Activated naive CD8-positive, alpha-beta T cell treated with anti-CD3 and anti-CD28 coated beads, Interleukin-2, amount 10 ng/mL, durations not matched to agents 7 days and 5 days (primary cell): ENCODE measurements at places on chromosomes 4 and X. TPM values are rescaled to one million over a fixed set of nuclear protein-coding genes. Genes with fewer than 3 reads are reported as not detected.

Gene TCEANC
- 6.2 TPM for total RNA-seq

Gene MUC7
- total RNA-seq, result not detected

Gene CCDC158
- not detected for total RNA-seq

Gene KIF4A
- 27.9 TPM for total RNA-seq

Gene SNCA
- total RNA-seq, result 1.7 TPM

Gene APBB2
- total RNA-seq, result 2.0 TPM

Gene CXCL6
- not detected for total RNA-seq

Gene NPY2R
- not detected for total RNA-seq

Gene FAM184B
- total RNA-seq, result not detected

Gene CFI
- not detected for total RNA-seq

Gene ABCG2
- total RNA-seq, result 0.54 TPM

Gene PASD1
- not detected for total RNA-seq

DNA sequence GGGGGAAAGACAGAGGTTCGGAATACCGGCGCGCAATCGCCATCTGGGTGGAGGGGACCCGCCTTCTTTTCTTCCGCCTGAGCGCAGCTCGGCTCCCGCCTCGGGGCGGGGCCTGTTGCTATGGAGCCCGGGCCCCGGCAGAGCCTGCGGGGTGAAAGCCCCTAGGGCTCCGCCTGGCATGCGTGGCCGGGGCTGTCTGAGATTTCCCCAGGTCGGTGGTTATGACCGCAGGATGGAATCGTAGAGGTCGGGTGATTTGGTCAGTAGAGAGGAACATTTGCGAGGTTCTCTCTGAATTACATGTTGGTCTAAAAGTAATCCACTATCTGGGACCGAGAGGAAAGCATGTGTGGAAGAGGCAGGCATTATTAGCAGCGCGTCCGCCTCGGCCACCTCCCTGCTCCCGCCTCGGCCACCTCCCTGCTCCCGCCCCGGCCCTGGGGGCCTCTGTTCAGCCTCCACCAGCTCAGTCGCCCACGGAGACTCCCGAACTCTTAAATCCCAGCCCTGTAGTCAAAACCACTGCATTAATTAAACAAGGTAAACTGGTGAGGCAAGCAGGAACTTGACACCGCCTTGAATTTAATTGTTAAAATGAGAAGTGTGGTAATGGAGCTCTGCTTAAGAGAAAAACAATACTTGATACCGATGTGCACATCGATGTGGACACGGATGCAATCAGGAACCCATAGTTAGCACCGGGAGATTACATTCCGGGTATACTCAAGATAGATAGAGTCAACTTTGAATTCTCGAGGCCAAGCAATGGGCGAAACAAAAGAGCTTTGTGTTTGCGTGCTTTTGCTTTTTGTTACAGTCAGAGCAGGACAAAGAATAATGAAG, 45.2 kb downstream of the TRIM2 start:
- H3K27ac ChIP-seq, result peak overlapping the region; percentile 70
- H3K4me3 ChIP-seq, result peak overlapping the region; percentile 84
- no peaks in the 10 kb centered on the region for H3K36me3 ChIP-seq
- DNase-seq, result peak; percentile 87

- H3K36me3 ChIP-seq, result no peaks in the 10 kb centered on the region
- no peaks in the 10 kb centered on the region for H3K27me3 ChIP-seq
- H3K27ac ChIP-seq, result no peak overlapping the region
- DNase-seq, result no peak
- H3K4me3 ChIP-seq, result no peak overlapping the region
- H3K4me1 ChIP-seq, result no peaks in the 10 kb centered on the region
Observed at GRCh38 chrX:114344756-114345349, 239.0 kb upstream of the HTR2C start.

- DNase-seq, result no peak
- no peaks in the 10 kb centered on the region for H3K27me3 ChIP-seq
- no peak overlapping the region for H3K27ac ChIP-seq
- no peaks in the 10 kb centered on the region for H3K4me1 ChIP-seq
- H3K36me3 ChIP-seq, result no peaks in the 10 kb centered on the region
- no peak overlapping the region for H3K4me3 ChIP-seq
Observed at GRCh38 chr4:8237256-8237989, 32.1 kb upstream of the HTRA3 start.

DNA sequence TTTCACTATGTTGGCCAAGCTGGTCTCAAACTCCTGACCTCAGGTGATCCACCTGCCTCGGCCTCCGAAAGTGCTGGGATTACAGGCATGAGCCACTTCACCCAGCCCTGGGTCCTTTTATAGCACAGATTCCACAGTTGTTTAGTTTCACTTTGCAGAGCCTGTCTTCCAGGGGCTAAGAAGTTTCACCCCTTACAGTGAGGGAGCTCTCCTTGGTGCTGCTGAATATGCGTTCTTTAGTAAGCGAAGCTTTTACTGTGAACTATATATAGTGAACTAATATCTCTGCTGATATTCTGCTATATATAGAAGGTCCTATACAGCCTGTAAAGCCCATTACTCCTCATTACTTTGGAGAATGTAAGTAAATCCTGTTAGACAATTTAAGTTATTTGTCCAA, 4.2 kb downstream of the TCEAL6 start:
- H3K4me1 ChIP-seq, result no peaks in the 10 kb centered on the region
- no peak overlapping the region for H3K27ac ChIP-seq
- no peaks in the 10 kb centered on the region for H3K36me3 ChIP-seq
- no peak overlapping the region for H3K4me3 ChIP-seq
- peaks cover 13% of the 10 kb centered on the region for H3K27me3 ChIP-seq

DNA sequence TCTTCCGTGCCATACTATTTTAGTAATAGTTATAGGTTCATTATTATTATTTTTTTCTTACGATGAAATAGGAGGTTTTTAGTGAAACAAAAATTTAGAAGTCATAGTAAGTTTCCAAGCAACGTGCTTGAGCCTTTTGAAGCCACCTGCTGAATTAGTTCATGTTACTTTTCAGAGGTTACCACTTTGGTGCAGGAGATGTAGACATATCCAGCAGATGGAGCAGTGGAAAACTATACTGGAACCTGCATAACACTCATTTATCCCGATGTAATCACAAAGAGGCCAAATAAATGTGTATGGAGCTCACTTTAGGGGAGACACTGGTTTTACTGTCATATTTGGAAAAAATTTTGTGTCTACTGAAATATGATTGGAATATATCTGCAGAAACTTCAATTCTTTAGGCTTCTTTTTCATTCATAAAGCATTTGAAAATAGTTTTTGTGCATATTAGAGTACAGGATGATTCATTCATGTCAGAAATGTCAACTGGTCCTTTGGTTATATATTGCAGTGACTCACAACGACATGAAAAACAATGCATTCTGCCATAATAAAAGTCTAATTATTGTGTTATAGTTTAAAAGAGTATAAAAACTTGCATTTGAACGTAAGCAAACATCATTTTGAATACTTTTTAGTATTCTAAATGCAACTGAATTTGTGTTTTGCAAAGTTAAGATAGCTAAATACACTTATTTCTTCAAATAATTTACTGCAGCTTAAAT, 2182.9 kb upstream of the TENM3 start:
- peaks cover 58% of the 10 kb centered on the region for H3K27me3 ChIP-seq
- H3K4me3 ChIP-seq, result no peak overlapping the region
- H3K27ac ChIP-seq, result no peak overlapping the region
- no peaks in the 10 kb centered on the region for H3K36me3 ChIP-seq
- peaks cover 13% of the 10 kb centered on the region for H3K4me1 ChIP-seq

GRCh38 chr4:161160718-161161117, 1003.1 kb downstream of the FSTL5 start:
- no peaks in the 10 kb centered on the region for H3K27me3 ChIP-seq
- H3K4me3 ChIP-seq, result no peak overlapping the region
- no peaks in the 10 kb centered on the region for H3K36me3 ChIP-seq
- no peaks in the 10 kb centered on the region for H3K4me1 ChIP-seq
- H3K27ac ChIP-seq, result no peak overlapping the region

DNA sequence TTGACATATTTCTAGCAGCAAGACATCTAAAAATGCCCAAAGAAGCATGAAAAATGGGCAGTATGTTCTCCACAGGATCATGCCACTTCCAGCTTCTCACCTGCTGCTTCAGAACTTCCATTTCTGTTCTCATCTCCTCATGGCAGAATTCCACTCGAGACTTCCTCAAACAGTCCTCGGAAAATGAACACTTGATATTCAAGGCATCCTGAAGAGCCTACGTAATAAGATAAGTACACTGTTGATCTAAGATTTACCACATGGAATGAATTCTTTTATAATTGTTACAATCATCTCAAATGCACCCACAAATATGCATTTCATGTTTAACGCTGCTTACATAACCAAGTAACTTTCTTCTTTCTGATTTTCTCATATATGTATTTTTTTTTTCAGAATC, 14.1 kb downstream of the TNIP3 start:
- no peak for DNase-seq
- peaks cover 28% of the 10 kb centered on the region for H3K4me1 ChIP-seq
- H3K27me3 ChIP-seq, result no peaks in the 10 kb centered on the region
- H3K27ac ChIP-seq, result no peak overlapping the region

DNA sequence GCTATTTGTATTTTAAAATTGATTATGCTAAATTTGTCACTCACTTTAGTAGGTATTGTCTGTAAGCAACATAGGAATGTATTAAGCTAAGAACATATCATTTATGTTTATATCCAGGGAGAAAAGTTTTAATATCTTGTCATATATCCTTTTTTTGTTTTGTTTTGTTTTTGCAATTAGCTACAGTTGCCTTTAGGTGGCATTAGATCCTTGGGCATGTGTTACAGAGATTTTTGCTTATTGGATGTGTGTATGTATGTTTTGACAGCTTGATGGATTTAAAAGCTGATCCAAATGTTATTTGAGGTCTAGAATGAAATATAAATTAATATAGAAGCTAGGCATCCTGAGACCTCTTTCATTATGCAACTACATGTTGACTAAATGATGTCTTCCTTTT, 36.1 kb upstream of the OTUD4 start:
- H3K4me3 ChIP-seq, result no peak overlapping the region
- H3K27ac ChIP-seq, result no peak overlapping the region
- H3K4me1 ChIP-seq, result peaks cover 2% of the 10 kb centered on the region
- DNase-seq, result no peak

GRCh38 chr4:87122252-87122651, 98.2 kb downstream of the KLHL8 start:
- peaks cover 32% of the 10 kb centered on the region for H3K36me3 ChIP-seq
- H3K27me3 ChIP-seq, result no peaks in the 10 kb centered on the region
- peaks cover 9% of the 10 kb centered on the region for H3K4me1 ChIP-seq
- no peak overlapping the region for H3K4me3 ChIP-seq

DNA sequence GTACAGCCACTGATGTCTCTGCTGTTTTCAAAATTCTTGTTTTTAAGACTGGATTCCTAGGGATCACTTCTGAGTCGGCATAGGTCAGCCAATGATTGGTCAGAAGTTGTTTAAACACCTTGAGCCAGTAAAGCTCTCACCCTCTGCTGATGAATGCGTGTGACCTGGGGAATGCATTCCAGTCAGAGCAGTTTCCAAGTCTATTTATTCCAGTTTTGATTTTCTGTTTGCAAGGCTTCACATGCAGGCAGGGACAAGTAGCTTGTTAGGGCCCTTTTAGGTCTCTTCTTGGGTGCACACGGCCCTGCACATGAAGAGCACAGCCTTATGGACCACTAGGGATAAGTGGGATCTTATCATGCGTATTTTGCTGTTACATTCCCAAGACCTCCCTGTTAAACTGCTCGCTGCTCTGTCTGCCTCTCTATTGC, 47.0 kb downstream of the KLHL15 start:
- DNase-seq, result no peak
- no peaks in the 10 kb centered on the region for H3K27me3 ChIP-seq
- no peak overlapping the region for H3K4me3 ChIP-seq
- H3K36me3 ChIP-seq, result peaks cover 12% of the 10 kb centered on the region

DNA sequence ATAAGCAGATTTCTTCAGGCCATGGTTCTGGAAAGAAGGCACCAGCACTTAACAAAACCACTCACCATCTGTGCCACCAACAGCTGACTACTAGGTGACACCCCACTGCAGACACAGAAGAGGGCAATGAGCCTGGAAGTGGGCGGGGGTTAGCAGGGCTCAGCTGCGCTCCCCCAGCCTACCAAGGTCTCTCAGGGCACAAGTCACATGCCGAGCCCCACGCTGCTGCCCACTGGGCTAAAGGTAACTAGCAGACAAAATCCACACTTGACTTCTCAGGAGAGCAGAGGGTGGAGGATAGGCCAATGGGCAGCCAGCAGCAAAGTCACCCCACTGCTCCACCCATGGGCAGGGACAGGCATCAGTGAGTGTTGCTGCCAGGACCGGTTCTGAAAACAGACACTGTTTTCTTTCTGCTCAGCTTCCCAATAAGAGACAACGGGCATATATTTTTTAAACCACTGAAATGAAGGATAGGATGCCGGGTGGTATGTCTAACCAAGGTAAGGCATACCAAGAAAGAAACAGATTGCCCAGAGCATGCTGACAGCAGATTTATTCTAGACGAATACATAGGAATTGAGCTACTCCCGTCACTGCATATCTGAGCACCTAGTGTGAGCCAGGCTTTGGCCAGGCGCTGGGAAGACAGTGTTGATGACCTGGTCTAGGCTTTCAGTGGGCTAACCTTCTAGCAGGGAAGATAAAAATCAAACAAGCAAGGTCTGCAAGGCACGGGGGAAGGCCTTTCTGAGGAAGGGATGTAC, 20.1 kb downstream of the ACSL1 start:
- peaks cover 8% of the 10 kb centered on the region for H3K4me1 ChIP-seq
- peaks cover 2% of the 10 kb centered on the region for H3K36me3 ChIP-seq
- H3K4me3 ChIP-seq, result no peak overlapping the region
- DNase-seq, result no peak
- H3K27ac ChIP-seq, result no peak overlapping the region

DNA sequence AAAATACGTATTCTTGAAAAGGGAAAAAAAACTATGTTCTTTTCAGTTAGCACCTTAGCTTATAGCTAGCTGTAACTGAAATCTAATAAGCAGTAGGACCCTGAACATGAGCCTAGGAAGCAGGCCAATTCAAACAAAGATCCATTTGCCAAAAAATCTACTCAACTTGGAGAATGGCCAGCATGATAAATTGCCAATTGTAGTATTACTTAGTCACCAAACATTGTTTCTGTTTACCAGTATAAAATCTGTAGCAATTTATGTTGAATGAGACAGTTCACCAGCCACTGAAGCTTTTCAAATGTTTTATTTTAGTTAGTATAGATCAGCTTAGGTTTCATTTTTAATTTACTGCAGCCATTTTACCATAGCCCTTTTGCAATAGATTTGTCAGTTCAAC, 323.6 kb upstream of the DIPK2B start:
- no peak for DNase-seq
- H3K27me3 ChIP-seq, result peaks cover 2% of the 10 kb centered on the region
- no peak overlapping the region for H3K4me3 ChIP-seq

DNA sequence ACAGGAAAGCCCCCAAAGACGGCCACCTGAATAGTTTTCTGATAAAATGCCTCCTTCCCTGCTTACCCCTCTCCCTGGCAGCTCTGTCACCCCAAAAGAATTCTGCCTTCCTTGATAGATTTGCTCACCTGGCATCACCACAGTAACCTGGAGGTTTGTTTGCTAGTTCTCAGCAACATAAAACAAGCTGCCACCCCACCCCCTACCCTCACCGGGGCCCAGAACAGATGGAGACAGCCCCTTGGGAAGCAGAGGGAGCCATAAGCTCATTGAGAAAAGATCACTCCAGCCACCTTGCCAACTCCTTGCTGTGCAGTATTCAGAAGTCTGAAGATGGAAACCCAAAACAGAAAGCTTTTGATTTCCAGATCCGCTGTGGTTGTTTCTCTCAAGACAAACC, 108.6 kb downstream of the DHX15 start:
- H3K4me1 ChIP-seq, result peaks cover 14% of the 10 kb centered on the region
- H3K36me3 ChIP-seq, result peaks cover 2% of the 10 kb centered on the region
- DNase-seq, result no peak

- no peaks in the 10 kb centered on the region for H3K27me3 ChIP-seq
- H3K4me1 ChIP-seq, result no peaks in the 10 kb centered on the region
- H3K36me3 ChIP-seq, result no peaks in the 10 kb centered on the region
- no peak overlapping the region for H3K27ac ChIP-seq
- DNase-seq, result no peak
Observed at GRCh38 chr4:133588306-133588705, 439.2 kb downstream of the PCDH10 start.
